ENCODE measurements at places on chromosomes 1 and 21. TPM values are rescaled to one million over a fixed set of nuclear protein-coding genes. Genes with fewer than 3 reads are reported as not detected.

DNA sequence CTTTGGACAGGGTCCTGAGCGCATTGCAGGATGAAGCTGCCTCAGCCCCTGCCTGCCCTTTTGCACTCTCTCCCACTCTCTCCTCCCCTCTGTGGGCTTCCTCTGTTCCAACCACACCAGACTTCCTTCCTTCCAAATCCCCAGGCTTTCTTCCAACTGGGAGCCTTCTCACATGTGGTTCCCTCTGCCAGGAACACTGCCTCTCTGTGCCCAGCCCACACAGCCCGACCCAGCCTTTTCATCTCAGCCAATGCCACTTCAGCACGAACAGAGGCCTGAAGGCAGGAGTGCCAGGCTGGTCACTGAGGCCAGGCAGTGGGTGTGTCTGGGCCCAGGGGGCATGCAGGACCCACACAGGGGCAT is 5.9 kb downstream of the SELENON start:
- H3K27me3 ChIP-seq: no peaks in the 10 kb centered on the region
- H3K4me3 ChIP-seq: no peak overlapping the region
- no peak overlapping the region for H3K27ac ChIP-seq
- no peaks in the 10 kb centered on the region for H3K36me3 ChIP-seq

The REN gene
- total RNA-seq: 0.82 TPM

GRCh38 chr1:166884040-166884642 is 8.1 kb upstream of the TADA1 start:
- H3K4me3 ChIP-seq: peak overlapping the region; percentile 22
- no peak overlapping the region for H3K27ac ChIP-seq
- peaks cover 8% of the 10 kb centered on the region for H3K27me3 ChIP-seq
- DNase-seq: peak; percentile 58

The EFNA1 gene
- total RNA-seq: 125 TPM

All from colonic mucosa (tissue), 4 donors.